NCI-H1417 treated with DMSO at 0.1 percent for 48 hours (cell line): ENCODE measurements at places on chromosomes 3 and 15.

GRCh38 chr3:175713268-175713667, 854.1 kb downstream of the NAALADL2 start:
- no peak for DNase-seq

DNA sequence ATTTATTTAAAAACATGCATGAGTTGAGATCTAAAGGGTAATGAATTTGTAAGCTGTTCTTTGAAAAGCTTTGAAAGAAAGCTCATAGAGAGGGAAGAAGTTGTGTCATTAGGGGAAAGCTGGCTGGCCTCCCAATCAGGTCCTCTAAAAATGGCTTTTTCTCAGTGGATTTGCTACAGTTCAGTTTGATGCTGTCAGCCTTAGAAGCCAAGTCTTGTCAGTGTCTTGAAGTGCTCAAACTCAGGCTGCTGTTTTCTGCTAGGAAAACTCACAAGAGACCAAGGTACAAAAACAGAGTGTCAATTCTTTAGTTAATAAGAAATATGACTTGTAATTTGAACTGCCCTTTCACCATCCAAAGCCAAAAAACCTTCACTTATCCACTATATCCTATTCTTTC, 243.8 kb downstream of the OTOL1 start:
- no peak for DNase-seq

DNA sequence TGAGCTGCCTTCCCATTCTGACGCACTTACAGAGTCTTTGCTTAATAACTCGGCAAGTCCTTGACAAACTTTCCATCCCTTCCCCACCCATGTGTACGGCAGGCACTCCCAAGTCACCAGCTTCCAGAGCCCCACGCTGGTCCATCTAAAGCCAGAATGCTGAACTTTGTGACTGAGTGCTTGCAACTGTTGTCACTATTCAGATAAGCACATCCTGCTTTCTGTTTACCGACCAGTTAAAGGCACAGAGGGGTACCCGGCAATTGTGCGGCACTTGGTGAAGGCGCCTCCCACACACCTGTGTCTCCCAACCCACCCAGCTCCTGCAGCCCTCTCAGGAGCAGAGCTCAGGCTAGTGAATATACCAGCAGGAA, 430.6 kb downstream of the FOXP1 start:
- DNase-seq: no peak

DNA sequence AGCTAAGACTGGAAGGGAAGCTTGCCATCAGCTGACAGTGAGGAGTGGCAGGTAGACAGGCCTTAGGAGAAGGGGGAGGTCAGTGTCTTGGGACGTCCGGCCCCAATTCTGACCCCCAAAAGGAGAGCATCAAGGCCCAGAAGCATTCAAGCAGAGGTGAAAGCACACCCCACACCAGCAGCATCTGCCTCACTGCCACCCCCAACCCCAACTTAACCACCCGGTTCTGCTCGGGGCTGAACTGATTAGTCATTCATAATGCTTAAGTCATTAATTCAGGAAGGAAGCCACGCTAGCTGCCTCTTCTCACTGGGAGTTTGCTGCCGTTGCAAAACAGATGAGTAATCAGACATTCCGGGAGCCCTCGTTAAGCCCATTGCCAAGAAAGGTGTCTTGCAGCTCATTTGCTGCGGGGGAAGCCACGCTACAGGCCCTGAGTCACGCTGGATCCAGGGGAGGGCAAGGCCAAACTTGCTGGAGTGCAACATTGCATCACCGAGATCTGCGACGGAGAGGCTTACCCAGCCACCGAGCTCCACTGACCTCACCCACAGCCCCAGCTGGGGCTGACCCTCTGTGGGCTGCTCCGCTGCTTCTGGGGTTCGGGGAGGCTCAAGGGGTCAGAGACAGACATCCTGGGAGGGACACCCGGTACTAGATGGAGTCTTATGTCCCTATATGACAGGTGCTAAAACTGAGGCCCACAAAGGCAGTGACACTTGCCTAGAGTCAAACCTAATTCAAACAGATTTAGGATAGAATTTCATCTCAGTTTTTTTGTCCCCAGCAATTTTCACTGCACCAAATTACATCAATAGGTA, 46.4 kb upstream of the HES1 start:
- DNase-seq: no peak

DNA sequence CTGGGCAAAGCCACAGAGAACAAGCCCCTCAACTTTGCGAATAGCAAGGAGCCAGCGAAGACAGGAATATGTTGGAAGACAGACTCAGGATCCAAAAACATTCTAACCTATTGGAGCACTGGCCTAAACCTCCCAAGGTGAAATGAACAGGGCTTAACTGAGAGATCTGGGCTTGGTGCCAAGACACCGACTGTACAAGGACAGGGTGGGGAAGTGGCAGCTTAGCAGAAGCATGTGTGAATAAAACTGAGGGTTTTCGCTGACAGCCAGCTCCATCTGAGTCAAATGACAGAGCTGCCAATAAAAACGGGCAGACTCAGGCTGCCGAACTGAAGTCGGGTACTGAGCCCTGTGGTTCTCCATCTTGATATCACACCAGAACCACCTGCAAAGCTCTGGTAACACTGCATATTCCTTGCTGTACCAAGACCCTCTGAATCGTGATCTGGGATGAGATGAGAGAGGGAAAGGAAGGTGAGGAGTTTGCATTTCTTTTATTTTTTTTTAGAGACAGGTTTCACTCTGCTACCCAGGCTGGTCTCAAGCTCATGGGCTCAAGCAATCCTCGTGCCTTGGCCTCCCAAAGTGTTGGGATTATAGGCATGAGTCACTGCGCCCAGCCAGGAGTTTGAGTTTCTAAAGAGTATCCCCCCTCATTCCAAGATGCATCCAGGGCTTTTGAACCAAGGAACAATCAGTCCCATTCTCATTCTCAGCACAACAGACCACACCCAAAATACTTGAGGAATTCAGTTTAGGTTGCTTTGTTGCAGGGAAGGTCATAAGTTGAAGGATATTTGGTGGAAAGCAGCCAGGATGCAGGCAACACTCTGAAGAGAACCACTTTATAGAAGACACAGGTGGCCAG, 6.0 kb upstream of the PLCB2 start:
- no peak for DNase-seq

DNA sequence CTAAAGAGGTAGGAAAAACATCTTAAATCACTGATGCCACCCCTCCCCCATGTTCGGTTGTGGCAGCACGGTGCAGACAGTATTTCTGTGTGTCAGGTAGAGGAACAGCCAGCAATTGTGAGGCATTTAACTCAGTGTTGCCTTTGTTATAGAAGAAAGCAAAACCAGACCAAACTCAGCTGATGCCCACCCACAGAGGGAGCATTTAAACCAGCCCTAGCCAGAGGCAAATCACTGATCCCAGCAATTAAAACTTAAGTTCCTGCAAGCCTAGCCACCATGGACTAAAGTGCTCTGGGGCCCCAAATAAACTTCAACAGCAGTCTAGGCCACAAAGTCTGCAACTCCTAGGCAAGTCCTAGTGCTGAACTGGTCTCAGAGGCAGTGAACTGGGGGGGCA, 94.5 kb downstream of the CFAP20DC start:
- DNase-seq: no peak

DNA sequence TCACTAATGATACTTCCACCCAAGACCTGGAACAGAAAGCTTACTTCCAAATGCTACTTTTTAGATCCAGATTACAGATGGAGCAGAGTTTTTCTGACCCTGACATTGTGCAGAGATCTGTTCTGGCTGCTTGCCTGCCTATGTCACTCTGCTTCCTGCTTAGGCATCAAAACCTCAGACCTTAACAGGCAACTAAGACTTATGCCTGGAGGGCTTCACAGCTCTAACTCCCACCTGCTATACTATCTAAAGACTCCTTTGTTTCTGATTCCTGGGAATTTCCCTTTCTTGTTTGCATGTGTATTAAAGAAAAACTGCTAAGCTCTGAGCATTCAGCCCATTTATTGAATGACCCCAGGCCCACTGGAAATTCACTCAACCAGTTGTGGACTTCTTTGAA, 157.4 kb upstream of the NPHP3 start:
- DNase-seq: no peak

DNA sequence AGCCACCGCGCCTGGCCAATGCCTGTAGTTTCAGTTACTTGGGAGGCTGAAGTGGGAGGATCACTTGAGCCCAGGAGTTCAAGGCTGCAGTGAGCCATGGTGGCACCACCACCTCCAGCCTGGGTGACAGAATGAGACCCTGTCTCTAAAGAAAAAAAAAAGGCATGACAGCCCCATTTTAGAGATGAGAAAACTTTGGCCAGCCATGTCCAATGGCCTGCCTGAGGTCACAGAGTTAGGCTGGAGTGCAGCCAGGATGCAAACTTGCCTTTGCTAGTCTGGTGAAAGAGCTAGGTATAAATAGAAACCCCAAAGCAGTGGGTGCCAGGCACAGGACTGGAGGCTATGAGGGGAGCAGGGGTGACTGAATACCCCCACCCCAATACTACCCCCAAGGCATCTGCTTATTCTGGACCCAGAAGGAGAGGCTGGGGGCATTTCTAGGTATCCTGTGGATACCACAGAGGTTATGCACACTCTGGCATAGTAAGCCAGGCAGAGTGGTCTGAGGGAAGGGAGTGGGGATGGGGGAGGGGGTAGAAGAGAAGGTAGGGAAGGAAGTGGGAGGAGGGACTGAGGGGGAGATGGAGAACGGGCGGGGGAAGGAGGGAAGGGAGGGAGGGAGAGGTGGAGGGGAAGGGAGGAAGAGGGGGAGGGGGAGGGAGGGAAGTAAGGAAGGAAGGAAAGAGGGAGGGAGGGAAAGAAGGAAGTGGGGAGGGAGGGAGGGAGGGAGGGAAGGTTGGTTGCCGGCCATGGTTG, 16.2 kb upstream of the C15orf39 start:
- no peak for DNase-seq

- DNase-seq: no peak
Measured at GRCh38 chr3:71120012-71120411, 463.5 kb downstream of the FOXP1 start.

DNA sequence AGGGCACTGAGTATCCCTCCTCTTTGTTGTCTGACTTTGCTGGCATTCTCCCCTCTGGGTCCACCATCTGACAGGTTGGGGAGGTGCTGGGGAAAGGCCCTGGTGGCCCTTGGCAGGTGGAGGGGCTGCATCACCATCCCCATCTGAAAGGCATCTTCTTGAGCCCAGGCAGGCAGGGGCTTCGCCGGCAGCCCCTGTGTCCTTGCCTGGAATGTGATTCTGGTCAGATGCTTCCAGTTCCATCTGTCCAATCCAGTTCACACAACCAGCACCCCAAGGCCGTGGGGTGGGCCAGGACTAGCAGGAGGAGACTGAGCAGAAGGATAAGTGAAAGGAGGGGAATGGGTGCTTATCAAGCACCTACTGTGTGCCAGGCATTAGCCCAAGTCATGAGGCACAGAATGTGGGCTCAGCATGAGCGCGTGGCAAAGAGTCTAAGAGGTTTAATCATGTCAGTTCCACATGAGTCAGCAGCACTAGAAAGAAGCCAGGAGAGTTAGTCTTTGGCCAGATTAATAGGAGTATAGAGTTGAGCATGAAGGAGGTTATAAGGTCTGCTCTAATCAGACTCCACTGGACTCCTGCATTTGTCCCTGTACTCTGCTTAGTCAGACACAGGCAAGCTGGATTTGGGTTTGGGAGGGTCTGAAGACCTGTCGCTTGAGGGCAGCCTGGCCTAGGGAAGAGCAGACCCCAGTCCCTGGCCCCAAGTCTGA, 10.5 kb upstream of the TXNRD3 start:
- DNase-seq: no peak

DNA sequence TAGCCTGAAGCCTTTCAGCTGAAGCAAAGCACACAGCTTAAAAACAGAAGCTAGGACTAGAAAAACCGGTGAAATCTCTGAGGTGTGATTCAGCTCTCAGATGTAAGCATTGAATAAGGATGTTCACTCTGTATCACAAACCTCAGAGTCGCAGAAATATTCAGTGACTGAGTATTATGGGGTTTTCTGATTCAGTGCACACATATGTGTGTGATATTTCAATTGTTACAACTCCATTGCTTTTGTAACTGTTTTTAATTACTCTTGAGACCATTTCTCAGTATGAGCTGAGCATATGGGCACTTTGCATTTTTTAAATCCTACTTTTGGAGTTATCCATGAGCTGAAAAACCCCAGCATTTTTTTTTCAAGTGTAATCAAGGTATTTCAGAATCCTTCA, 868.8 kb downstream of the NTRK3 start:
- no peak for DNase-seq

DNA sequence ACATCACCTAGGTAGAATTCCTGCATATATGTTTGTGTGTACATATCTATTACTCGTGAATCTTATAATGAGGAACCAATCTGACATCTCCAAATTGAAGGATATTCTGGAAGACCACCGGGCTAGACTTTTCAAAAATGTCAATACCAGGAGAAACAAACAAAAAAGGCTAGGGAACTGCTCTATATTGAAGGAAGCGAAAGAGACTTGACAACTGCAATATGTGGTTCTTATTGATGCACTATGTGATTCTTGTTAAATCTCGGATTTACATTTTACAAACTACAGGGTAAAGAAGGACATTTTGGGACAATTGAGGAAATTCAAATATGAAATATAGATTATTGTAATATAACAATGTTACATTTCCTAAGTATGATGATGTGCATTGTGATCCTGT, 137.5 kb upstream of the CCDC54 start:
- DNase-seq: no peak

DNA sequence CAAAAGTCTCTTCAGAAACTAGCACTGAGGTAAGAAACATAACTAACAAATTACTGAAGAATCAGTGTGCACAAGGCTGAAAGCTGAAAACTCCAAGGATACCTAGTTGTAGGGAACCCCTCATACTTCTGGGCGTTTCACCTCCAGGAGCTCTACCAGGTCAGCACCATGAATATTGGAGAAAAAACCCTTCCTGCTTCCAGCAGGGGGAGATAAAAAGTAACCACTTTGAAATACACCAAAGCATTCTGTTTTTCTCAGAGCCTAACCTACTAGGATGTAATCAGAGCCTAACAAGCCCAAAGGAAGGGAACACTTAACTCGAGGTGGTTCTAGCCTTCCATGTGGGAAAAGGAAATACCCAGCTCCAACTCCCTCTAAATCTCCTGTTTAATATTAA, 175.8 kb upstream of the MME start:
- no peak for DNase-seq
